ENCODE measurements at places on chromosomes 4 and X.

- no peak for DNase-seq
Measured at GRCh38 chr4:64360664-64361398, 48.4 kb downstream of the TECRL start.

DNA sequence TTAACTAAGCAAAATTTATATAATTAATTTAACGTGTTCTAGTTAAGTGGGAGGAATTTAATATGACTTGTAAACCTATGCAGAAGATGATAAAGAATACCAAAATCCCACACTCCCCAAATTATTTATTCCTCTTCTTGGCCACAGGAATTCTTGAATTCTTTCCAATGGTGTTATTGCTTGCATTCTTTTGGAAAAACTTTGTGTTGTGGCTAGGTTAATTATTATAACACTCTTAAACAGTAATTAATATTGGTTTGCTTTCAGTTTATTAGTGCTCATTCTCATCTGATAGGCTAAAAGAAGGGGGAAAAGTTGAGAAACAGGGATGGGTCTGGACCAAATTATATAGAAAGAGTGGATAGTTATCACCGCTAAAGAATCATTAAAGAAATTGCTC is 141.5 kb upstream of the PABPC4L start:
- DNase-seq = no peak

- no peak for DNase-seq
Measured at GRCh38 chr4:139470997-139471665, 17.2 kb downstream of the RAB33B start.

- DNase-seq = no peak
Measured at GRCh38 chr4:98516042-98516440, 142.4 kb downstream of the TSPAN5 start.

DNA sequence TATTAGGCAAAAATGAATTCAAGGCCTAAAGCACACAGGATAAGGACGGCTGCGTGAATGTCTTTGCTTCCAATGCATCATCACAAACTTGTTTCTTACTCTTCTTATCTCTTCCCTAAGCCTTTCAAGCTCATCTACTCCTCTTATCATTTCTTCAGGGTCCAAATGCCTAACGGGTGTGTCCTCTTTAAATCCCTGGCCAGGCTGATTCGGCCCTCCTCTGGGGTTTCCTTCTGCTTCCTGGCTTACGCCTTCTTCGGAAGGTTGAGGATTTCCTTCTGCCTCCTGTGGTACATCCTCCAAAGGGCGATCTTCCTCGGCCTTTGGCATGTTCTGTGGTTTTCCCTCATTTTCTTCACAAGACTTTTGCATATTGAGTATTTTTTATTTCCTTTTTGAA is 1.3 kb downstream of the TCEAL8 start:
- DNase-seq = no peak

- no peak for DNase-seq
Measured at GRCh38 chrX:31293409-31293808, 221.6 kb upstream of the FTHL17 start.

DNA sequence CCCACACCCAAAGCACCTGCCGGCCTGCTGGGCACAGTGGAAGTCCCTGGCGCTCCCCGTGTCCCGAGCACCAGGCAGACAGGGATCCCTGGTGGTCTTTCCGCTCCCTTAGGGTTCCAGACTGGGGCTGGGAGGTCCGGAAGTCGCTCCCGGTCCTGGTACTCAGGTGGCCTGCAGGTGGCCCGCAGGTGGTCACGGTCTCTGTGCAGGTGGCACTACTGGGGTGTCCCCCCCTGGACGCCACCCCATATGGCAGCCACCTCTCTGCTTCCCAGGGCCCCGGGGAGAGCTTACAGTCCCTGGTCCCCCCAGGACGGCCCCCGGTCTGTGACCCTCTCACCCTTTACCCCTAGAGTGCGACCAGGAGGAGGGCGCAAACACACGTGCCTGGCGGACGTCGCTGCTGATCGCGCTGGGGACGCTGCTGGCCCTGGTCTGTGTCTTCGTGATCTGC is 13.6 kb downstream of the SLC25A6 start:
- no peak for DNase-seq

DNA sequence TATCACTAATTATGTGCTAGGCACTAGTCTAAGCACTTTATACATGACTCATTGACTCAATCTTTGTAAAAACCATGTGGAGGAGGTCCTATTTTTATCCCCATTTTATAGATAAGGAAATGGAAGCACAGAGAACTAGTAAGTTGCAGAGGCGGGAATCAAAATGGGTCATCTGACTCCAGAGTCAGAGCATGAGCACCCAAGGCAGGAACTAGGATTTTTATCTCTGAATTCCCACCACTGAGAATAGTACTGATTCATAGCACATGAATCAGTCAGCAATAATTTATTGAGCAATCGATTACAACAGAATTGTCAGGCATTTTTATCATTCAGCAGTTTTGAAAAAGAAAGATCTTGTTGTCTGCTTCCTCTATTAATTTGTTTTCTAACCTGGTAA is 19.3 kb downstream of the SCARB2 start:
- DNase-seq = peak; percentile 84

DNA sequence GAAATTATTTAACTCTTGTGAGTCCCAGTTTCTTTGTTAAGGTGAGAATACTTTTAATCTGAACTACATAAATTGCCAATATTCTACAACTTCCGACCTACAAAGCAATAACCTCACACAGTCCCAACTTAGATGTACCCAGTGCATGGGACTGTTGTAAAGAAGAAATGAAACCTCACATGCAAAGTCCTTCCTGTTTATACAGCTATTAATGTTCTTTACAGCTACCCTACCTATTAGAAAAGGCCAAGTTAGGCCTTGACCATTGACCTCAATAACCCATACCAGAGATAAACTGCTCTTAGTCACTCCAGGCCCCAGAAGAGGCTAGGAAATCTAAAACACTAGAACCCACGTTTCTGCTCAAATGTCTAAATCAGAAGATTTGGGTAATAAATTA is 920.1 kb upstream of the TENM3 start:
- DNase-seq = no peak

DNA sequence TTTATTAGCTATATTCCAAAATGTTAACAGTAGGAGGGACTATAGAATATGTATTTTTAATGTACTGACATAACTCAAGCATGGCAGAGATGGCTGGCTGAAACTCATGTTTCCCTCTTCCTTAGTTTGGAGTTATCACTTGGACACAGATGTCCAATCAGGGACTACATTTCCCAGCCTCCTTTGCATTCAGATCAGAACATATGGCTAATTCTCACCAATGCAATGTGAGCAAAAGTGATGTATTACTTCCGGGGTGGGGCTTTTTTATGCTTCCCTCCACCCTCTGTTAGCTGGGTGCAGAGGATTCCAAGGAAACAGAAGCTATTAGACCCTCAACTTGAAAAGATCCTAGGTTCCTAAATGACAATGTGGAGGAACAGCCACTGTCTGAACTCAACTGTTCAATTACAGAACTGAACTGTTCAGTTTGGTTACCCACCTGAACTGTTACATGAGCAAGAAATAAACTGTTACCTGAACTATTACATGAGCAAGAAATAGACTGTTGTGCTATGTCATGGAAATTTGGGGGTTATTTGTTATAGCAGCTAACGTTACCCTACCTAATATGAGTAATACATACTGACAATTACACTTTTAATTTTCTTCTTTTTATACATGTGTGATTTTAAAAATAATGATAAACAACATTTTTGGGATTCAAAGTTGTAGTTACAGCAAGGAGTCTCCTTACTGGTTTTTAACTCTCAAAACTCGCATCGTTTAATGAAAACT is 29.6 kb upstream of the ERVMER34-1 start:
- no peak for DNase-seq

- no peak for DNase-seq
Measured at GRCh38 chr4:153110739-153111138, 93.5 kb upstream of the TRIM2 start.

- no peak for DNase-seq
Measured at GRCh38 chrX:20433388-20433775, 166.7 kb upstream of the RPS6KA3 start.

- no peak for DNase-seq
Measured at GRCh38 chr4:113368056-113368455, 318.6 kb downstream of the ANK2 start.

DNA sequence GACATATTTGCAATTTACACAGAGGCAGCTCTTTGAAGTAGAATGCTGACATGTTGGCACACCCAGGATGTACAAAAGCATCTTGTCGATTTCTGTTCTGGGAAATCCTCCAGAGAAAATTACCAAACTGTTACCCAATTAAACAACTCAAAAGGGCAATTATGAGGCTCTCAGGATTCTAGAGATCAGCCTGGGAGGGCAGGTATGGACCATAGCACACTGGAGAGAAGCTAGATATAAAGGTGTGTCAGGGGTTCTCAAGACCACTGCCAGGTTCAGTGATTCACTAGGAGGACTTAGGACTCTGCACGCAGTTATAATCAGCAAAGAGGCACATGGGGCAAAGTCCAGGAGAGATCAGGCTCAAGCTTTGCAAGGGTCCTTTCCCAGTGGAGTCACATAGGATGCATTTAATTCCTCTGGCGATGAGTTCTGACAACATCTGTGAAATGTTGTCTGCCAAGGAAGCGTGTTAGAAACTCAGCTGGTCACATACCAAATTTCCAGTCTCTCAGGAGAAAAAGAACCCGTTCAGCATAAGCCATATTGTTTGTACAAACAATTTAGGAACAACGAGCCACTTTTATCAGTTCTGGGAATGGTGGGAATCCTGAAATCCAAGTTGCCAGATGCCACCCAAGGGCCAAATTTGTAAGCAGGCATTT is 100.8 kb downstream of the SYTL5 start:
- no peak for DNase-seq

- no peak for DNase-seq
Measured at GRCh38 chr4:82900066-82900410, 497 bp upstream of the THAP9 start.

DNA sequence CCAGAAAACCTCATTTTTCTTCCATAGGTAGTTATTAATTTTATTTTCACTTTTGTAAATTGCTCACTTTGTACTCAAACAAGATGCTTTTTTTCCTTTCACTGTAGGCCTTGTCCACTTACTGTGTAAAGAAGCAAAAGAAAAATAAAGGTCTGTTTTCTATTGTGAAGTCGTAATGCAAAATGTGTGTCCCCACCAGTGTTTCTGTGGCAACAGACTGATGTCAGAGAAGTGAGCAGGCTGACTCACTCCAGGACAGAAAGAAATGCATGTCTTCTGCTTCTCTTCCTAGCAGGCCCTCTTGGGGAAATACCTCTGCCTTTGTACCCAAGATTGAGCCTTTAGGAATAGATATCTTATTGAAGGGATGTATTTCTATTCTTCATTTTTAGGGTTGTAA is 30.3 kb downstream of the INPP4B start:
- DNase-seq = peak; percentile 6

DNA sequence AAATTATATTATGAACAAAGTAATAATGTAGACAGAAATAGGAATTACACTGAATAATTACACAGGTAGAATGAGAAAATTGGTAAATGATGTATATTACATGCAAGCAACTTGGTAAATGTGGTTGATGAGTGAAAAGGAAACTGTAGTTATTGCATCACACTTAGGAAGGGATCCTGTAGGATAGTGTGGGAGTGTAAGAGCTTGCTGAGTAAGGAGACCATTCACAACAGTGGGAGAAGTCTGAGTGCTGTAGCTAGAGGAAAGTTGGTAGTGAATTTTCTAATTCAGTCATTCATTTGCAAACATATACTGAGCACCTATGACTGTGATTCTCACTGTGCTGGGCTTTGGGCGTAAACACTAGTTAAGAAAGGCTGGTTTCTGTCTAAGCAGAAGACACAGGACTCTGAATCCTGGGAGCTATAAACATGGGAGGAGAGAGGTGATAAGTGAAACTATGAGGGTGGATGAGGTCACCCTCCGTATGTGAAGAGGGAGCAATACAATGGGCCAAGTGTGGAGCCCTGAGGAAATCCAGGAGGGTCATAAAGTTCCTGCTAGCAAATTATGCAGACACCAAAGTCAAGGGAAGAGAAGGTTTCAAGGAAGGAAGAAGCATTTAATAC is 14.2 kb upstream of the CPE start:
- no peak for DNase-seq

DNA sequence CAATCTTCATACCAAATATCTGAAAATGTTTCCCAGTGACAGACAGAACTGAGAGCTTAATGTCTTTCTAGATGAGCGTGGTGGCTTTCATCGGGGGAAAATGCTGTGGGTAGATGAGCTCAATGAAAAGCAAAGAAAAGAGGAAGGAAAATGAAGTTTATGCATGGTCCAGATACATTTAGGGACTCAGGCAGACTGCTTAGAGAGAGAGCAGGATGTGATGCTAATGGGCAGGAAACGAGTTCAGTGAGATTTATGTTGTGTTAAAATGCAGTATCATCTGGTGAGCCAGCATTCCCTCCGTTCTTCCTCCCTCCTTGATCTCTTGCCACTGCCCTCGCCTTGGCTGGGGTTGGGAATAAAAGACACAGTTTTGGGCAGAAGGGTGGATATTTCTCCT is 229.2 kb downstream of the GBA3 start:
- no peak for DNase-seq
